ENCODE measurements at places on chromosomes 1 and 21.

GRCh38 chr1:2560299-2561073, 4.3 kb downstream of the TNFRSF14 start:
- no peak for DNase-seq

- no peak for DNase-seq
Measured at GRCh38 chr1:186616511-186616910, 63.7 kb downstream of the PTGS2 start.

GRCh38 chr1:3718764-3719163, 33.5 kb upstream of the CCDC27 start:
- DNase-seq, result no peak

DNA sequence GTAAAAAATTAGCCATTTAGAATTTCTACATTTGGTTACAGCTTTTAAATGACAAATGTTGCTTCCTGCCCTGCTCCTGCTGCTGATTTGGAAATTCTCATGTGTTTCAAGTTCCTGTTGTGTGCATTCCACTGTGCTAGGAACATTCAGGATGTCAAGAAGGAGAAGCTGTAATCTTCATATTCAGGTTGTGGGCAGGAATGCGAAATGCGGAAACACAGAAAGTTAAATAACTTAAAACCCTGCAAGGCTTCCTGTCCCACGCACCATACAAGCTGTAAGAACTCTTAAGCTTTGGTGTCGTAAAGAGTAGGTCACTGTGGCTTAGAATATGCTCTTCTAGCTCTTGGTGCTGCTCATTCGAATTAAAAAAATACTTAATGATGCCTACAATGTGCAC, 52.6 kb downstream of the S100B start:
- no peak for DNase-seq

GRCh38 chr1:176118985-176119384, 88.1 kb downstream of the COP1 start:
- DNase-seq, result no peak

Measured in activated CD4-positive, alpha-beta T cell treated with anti-CD3 and anti-CD28 coated beads for 1 hour (primary cell).